ENCODE measurements at places on chromosomes 5 and 9. TPM values are rescaled to one million over a fixed set of nuclear protein-coding genes. Genes with fewer than 3 reads are reported as not detected.

CRB2 gene
- total RNA-seq: 0.04 TPM

KCNV2 gene
- not detected for total RNA-seq

DNA sequence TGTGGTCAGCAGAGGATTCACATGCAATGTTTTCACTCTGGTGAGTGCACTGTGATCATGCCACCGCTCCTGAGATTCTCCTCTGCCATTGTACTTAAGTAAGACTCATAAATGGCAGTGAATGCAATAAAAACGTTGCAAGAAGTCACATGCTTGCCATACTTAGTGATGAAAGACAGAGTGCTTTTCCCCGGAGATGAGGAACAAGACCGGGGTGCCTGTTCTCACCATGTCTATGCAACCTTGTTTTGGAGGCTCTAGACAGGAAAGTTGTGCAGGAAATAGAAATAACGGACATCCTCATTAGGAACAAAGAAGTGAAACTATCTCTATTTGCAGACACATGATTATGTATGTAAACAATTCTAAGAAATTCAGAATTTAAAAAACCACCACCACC, 84.7 kb upstream of the IRX2 start:
- DNase-seq: no peak

DNA sequence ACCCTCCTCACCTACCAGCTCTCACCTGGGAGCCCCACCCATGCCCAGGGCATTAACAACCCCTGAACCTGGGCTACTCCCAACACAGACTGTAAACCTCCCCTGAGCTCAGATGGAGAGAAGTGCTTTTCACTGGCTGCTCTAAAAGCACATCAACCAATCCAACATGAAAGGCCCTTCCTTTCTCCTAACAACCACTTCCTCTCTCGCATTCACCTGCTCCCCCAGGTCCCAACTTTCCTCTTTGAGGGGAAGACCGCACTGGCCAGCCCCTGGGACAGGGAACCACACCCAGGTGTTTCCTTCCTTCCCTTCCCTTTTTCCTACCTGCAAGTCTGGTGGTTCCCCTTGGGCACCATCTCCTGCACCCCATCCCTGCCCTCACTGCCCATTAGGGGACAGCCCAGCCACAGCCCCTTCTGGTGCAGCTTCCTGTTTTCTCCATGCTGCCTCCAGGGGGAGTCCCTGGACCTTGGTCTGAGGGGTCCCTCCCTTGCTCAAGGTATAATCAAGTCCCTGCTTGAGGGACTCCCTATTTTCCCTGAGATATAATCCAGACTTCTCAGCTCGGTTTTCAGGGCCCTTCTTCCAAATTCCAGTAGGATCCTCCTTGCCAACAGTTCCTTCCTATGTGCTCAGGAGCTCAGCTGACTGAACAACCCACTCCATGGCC, 30.5 kb upstream of the DAB2IP start:
- DNase-seq: no peak
